ENCODE measurements at places on chromosomes 2 and 18.

GRCh38 chr2:101190747-101191516, 39.8 kb upstream of the TBC1D8 start:
- no peak for DNase-seq

GRCh38 chr18:77124452-77124922, 8.1 kb downstream of the MBP start:
- DNase-seq: no peak

DNA sequence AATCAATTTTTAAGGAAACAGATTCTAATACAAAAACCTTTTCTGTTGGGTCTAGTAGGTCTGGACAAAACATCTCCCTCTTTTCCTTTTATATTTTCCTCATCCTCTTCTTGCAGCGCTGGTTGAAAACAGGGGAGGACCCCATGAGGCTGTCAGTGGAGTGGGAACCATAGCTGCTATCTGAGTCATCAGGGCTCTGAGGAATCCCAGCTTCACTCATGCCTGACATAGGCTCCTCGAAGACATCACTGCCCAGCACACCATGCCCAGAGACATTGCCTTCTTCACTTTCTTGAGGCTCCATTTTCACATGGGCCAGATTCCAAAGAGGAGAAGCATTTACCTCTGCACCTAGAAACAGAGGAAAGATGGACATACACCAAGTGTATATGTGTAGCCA, 10.0 kb downstream of the SUPT7L start:
- DNase-seq: no peak

- DNase-seq: no peak
Observed at GRCh38 chr18:79779700-79780190, 18.0 kb upstream of the KCNG2 start.

DNA sequence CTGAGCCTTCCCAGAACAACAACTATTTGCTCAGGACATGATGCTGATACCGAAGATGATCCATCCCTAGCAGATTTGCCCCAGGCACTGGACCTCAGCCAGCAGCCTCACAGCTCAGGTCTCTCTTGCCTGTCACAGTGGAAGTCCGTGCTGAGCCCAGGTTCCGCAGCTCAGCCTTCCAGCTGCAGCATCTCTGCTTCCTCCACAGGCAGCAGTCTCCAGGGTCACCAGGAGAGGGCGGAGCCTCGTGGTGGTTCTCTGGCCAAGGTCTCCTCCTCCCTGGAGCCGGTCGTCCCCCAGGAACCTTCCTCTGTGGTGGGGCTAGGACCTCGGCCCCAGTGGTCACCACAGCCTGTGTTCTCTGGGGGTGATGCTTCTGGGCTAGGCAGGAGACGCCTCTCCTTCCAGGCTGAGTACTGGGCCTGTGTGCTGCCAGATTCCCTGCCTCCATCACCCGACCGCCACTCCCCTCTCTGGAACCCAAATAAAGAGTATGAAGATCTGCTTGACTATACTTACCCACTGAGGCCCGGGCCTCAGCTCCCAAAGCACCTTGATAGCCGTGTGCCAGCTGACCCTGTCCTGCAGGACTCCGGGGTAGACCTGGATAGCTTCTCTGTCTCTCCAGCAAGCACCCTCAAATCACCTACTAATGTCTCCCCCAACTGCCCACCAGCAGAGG, 15.4 kb downstream of the CEP68 start:
- DNase-seq: no peak

GRCh38 chr18:70454704-70455322, 166.0 kb downstream of the SOCS6 start:
- no peak for DNase-seq

- no peak for DNase-seq
Observed at GRCh38 chr2:23954325-23955014, 14.2 kb downstream of the UBXN2A start.

DNA sequence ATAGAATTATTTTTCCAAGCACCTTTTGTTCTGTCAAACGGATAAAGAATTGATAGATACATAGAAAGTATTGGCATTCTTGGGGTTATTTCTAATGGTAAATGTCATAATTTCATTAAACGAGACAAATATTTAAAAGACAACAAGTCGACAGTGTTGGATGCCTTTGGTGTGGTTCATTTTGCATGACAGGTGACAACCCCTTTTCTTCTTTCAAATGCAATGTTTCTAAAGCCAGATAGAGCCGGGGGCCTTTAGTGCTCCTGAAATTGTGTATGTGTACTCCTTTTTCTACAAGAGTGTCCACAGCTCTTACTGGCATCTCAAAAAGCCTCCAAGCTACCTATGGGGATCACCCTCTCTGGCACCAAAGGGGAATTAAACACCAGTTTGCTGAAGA, 350.8 kb upstream of the ID2 start:
- no peak for DNase-seq

DNA sequence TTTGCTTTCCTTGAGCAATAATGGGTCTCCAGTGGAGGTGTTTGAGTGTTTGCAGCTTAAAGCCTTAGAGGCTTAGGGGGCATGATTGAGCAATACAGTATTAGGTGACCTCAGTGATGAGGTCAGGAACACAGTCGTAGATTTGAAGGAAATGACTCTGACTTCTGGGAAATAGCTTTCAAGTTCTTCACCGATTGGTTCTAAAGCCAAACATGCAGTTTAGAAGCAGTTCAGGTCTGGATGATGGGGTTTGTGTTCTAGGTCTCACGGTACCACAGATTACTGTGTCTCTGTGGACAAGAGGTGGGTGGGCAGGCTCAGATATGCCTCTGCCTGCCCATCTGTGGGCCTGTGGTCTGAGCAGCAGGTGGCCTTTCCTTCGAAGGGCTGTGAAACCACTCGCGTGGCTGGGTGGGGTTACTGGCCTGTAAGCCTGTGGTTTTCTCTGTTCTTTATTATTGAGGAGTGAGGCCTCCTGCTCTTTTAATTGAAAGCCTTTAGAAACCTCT, 7.8 kb downstream of the MTHFD2 start:
- no peak for DNase-seq

- no peak for DNase-seq
Observed at GRCh38 chr18:6994056-6994770, 123.4 kb downstream of the LAMA1 start.

- DNase-seq: no peak
Observed at GRCh38 chr2:19442731-19443130, 84.3 kb upstream of the OSR1 start.

DNA sequence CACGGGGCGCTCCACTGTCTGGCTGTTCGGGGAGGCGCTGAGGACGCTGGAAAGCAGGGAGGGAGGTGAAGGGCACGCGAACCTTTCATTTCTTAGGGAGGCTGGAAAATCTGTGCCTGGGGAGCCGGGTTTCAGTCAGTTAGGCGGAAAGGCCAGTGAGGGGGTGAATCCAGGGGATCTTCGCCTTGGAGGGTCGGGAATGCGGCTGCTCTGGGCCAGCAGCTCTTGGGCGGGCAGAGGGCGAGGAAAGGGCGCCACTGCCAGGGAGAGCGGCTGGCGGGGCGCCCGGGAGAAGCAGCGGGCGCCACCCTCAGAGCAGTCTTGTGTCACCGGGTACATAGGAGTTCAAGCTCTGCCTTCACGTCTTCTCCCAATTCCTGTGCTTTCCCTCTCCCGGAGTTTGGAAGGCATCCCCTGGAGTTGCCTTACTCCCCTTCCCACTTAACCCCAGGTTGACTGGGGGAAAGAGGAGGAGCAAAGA, 1.4 kb downstream of the CCDC85A start:
- no peak for DNase-seq

DNA sequence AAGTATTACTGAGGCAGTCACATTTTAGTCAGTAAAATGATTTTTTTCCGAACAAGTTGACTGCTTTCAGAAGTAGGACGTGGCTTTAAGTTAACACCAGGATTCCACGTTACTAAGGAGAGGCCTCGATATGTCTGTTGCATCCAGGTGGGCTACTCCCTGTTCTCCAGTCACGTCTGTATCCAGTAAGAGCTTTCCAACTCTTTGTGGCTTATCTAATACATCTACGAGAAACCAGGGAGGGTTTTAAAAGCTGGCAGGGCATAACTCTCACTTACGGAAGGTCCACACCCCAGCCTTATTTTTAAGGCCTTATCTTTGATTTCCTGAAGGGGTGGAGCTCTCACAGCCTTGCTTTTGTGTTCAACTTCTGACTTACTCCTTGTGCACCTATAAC, 99.2 kb downstream of the SLC8A1 start:
- no peak for DNase-seq

GRCh38 chr2:183059561-183059960, 19.0 kb upstream of the DUSP19 start:
- no peak for DNase-seq

GRCh38 chr2:98598781-98599428, 9.4 kb downstream of the COA5 start:
- DNase-seq: no peak

- no peak for DNase-seq
Observed at GRCh38 chr2:32135409-32135808, 30.3 kb upstream of the SLC30A6 start.

GRCh38 chr2:40274270-40274669, 177.6 kb downstream of the SLC8A1 start:
- no peak for DNase-seq

DNA sequence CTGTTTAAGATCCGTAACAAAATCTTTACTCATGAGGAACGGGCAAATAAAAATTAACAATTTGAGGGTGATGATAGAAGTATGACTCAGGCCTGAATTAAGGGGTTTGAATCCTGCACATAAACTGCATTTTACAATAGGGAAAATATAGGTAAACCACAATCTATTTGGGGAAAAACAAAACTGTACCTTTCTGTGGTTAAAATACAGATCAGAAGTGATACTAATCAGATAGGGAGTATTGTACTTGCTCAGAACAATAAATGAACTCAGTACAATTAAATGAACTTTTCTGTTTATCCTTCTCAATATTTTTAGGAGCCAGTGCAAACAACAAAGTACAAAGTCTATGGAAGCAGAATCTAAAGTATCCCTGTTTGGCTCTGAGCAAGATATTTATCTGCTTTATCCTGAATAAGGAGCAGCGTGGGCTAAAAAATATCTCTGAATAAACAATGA, 287.3 kb downstream of the ZNF385B start:
- no peak for DNase-seq

DNA sequence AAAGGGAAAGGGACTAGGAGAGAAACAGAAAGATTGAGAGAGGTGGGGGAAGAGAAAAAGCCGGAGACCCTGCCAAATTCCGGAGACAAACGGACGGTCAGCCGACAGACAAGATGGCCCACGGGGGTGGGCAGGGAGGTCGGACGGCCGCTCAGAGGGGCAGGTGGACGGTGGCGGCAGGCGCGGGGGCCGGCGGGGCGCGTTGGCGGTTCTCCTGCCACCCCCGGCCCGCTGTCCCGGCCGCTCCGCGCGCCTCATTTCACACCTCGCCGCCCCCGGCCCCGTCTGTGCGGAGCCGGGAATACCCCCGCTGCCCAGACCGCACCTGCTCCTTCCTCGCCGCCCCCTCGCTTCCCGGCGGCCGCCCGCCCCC, 935 bp downstream of the SLC30A3 start:
- DNase-seq: no peak

DNA sequence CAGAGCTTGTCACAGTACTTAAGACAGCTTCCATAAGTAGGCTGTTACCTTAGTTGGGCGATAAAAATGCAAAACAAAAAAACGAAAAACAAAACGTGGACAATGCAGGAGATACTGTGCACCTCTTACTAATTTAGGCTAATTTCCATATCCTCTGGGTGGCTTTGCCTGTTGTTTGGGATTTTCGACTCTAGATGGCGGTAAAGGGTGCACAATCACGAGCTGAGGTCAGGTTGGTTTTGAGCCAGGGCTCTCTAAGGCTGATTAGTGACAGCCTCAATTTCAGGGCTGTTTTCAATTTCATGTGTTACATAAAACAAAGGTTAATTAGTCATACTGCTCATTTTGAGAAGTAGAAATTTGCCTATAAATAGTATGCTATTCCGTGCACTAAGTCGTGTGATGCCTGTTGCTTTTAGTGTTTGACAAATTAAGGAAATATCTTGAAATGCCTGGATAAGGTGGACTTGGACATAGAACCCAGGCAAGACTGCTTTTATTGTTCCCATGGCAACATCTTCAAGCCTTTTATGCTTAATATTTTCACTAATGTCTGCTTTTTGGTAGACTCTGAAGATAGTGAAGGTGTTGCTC, 493.1 kb downstream of the SOCS6 start:
- peak; percentile 15 for DNase-seq

GRCh38 chr2:200155652-200156051, 150.8 kb upstream of the SPATS2L start:
- no peak for DNase-seq

DNA sequence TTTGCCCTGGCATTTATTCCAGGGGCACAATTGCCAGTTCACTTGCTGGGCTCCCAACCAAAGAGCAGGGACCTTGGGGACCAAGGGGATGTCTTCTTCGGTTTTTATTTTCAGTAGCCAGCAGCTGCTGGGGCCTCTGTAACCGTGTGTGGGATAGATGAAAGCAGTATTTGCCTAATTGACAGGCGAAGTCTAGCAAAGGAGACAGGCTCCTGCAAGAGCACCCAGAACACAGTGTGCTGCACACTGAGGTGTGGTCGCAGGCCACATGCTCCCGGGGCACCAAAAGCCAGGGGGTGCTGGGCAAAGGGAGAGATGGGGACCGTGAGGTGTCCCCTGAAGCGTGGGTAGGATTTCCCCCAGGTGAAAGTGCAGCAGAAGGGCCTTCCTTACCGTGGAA, 5.3 kb downstream of the SAG start:
- DNase-seq: no peak

- no peak for DNase-seq
Observed at GRCh38 chr2:54306556-54306955, 50.5 kb upstream of the TSPYL6 start.

DNA sequence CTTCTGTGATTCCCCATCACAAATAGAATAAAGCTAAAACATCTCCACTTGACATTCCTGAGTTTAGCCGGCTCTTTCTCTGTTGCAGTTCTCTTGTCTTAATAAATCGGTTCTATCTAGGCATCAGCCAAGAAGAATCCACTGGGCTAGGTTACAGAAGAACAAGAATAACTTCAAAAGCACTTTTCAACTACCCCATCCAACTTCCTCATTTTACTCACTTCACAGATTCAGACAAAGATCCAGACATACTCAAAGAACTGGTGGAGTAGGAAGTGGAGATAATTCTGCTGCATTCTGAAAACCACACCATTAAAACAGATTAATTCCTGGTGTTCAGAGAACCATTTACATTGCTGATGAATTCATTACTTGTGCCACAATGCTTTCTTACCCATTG, 9.6 kb upstream of the ALPK2 start:
- DNase-seq: no peak

DNA sequence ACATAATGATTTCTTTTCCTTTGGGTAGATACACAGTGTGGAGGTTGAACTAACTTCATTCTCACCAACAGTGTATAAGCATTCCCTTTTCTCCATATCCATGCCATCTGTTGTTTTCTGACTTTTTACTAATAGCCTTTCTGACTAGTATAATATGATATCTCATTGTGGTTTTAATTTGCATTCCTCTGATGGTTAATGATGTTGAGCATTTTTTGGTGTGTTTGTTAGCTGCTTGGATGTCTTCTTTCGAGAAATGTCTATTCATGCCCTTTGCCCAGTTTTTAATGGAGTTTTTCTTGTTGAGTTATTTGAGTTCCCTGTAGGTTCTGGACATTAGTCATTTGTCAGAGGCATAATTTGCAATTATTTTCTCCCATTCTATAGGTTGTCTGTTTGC, 59.8 kb downstream of the MARCHF4 start:
- no peak for DNase-seq

- no peak for DNase-seq
Observed at GRCh38 chr2:209549589-209549988, 125.7 kb downstream of the MAP2 start.
